ENCODE measurements at places on chromosomes 5 and 9.

DNA sequence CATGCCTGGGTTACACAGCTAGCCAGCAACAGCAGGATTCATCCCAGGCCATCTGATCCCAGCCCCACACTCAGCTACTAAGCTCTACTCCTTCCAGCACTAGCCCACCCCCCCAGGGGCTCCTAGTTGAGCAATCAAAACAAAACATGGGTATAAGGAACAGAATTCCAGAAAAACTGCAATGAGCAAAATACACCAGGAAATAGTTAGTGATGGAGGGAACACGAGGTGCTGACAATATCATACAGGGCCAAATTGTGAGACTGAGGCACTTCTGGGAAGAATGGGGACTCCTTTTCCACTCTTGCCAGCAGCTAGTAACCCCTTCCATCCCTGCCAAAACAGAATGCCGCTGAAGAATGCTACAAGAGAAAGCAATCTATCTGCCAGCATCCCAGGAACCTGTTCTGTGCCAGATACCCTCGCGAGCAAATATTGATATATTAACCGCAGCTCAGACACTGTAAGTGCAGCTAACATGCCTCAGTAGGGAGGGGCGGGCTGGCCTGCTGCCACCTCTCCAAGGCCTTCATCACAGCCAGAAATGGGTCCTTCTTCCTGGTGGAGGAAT lies 161.4 kb downstream of the SLIT3 start:
- peak; percentile 83 for DNase-seq

- DNase-seq, result no peak
Measured at GRCh38 chr5:66912787-66913186, 283.8 kb downstream of the CD180 start.

DNA sequence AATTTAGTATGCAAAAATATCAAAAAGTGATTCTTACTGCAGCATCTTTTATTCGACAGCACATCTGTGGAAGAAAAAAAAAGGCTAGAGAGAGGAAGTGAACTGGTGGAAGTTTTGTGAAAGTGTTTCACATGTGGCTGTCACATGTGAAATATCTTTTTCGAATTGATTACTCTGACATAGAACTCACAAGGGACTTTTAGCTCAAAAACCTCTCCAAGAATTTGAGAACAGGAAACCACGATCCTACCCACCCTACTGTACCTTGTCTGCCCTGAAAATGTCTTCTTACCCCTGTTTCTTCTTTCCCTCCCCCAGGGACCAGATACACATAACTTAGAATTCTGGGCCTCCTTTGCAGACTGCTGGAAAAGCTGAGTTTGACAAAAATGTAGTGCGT lies 106.5 kb upstream of the PRRC1 start:
- no peak for DNase-seq

DNA sequence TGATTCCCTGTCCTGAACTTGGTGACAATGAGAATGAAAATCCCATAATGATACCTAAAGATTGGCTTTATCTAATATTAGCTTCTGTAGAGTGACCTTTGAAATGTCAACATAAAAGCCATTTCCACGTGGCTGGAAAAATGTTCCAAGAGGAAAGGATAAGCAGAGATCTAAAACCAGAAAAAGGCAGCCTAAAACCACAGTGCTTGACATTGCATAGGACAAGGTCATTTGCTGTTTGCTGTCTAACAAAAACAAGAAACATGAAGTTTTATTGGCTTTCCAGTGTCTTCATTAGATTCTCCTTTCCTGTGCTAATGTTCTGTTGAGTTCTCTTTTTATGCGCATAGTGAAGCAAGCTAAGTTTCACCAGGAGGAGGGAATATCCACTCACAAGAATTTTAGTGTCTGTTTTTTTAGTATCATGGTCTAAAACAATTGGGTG lies 44.6 kb downstream of the CPEB4 start:
- DNase-seq, result no peak

- no peak for DNase-seq
Measured at GRCh38 chr5:96870094-96871026, 5.9 kb upstream of the ERAP2 start.

DNA sequence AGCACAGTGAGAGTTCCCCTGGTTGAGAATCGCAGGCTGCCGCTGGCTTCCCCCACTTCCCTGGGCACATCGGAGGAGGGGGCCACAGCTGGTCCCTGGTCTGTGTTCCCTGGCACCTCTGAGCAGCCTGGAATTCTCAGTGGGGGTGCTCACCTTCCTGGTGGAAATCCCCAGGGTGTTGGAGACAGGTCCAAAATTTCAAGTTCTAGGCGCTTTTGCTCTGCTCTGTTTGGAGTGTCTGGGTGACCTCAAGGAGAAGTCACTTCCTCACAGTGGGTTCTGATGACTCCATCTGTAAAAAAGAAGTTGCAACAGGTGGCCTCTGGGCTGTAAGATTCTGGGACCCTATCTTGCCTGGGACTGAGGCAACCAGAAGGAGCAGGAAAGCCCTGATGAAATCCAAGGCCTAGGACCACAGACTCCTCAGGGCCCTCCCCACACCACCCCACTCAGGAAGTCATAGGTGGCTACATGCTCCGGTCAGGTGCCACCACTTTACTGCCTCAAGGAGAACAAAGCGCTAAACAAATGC lies at the start of gene TRAF1:
Gene TRAF1 (minus strand): TSS at position 400 of the 532 bp plus-strand sequence. CDS start 721 bp downstream, outside the sequence.
- DNase-seq, result no peak

- no peak for DNase-seq
Measured at GRCh38 chr5:151880324-151880723, 44.3 kb downstream of the GLRA1 start.

DNA sequence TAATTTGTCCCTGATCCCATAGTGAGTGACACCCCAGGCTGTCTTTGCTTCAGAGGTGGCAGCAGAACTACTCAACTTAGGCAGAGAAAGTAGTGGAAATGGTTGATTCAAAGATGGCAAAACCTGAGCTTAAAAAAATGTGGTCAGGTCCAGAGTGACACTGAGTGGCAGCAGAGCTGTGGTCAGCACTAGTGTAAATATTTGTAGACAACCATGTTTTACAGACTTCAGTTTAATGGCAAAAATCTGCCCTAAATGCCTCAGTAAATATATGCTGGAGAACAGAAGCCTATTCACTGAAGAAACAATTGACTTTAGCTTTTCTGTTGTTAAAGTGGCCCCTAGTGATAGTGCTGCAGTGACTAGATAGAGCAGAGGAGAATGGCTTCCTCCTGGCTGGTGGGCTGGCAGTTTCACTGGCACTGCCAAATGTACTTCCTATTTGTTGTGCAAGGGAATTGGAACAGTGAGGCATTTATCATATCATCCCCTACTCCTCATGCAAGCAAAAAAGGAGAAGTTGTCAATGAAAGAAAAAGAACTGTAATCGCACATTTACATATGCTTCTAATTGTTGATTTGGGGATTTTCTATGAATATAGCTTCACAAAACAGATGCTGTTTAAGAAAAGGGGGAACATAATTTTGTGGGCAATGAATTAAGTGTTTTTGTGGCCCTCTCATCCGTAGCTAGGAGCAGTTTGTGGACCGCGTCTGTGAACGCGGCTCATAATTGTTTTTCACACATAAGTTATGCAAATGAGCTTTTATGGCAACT lies 12.0 kb downstream of the PBX3 start:
- peak; percentile 11 for DNase-seq

DNA sequence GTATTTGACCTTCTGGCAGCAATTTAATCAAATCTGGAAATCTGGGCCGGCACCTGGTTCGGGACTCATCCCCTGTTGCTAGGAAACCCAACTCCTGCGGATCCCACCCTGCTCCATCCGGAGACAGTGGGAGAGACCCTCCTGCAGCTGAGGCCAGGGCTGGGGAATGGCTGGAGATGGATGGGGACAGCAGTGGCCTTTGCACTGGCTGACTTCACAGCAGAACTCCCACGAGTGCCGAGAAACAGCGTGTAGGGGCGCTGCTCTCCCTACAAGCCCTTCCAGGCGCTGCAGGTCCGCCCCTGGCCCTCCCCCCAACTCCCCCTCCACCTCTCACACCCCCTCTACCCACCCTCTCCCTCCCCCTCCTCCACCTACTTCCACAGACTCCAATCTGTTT lies 105.8 kb upstream of the PPP1R26 start:
- DNase-seq, result no peak

DNA sequence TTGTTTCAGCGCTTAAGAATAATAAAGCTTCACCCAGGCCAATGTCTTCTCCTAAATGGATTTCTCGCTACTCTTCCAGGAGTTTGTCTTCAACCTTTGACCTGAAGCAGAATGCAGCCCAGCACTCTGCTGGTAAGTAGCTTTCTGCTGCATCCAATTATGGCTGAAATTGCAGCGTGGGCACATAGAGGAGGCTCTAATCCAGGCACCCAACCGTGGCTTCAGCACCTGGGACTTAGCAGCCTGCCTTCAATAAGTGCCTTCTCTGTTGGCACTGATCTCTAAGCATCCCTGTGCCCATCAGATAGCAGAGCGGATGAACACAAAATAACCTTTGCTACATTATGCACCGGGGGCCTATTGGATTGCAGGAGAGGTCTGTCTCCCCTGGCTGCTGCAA lies 105.2 kb downstream of the TRIM32 start:
- DNase-seq, result no peak

DNA sequence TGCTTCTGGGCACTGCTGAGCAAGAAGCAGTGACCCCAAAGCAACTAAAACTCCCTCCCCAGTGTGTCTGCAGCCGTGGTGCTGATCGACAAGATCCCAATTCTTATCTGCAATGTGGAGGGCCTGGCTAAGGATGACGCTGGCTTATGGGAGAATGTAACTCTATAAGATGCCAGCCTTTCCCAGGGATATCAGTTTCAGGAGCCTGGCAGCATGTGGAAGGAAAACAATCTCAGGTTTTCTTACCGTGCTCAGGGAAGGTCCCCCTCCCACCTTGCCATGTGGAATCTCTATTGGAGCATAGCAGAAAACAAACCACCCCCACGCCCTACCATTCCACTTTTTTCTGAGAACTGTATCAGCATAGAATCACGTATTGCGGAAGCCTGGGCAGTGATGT lies 87.7 kb upstream of the PTPN3 start:
- no peak for DNase-seq

GRCh38 chr5:31186672-31187267 lies 6.7 kb upstream of the CDH6 start:
- no peak for DNase-seq

Measured in left colon (tissue), 2 donors.